Fibroblast of lung (primary cell): ENCODE measurements at places on chromosomes 3 and 15. TPM values are rescaled to one million over a fixed set of nuclear protein-coding genes. Genes with fewer than 3 reads are reported as not detected.

Gene CRYBG3
- 29.9 and 33.4 TPM in 2 replicates for total RNA-seq

Gene CP
- under 0.01 TPM in 1 of 2 replicates, not detected in the other for total RNA-seq

Gene CHCHD4
- total RNA-seq = 15.9 and 16.3 TPM in 2 replicates

Gene FOXB1
- not detected in 2 replicates for total RNA-seq

Gene FBXW12
- total RNA-seq = not detected in 2 replicates

Gene CPLX3
- not detected in 2 replicates for total RNA-seq

Gene ZNF80
- total RNA-seq = not detected in 2 replicates

Gene IMPG2
- 0.33 and 0.51 TPM in 2 replicates for total RNA-seq

Gene CHST2
- 2.6 and 3.9 TPM in 2 replicates for total RNA-seq

Gene UROC1
- total RNA-seq = not detected in 2 replicates

Gene NPAP1
- not detected in 2 replicates for total RNA-seq

Gene POLG
- total RNA-seq = 52.4 and 61.3 TPM in 2 replicates

Gene C2CD4A
- not detected in 2 replicates for total RNA-seq

Gene GORASP1
- total RNA-seq = 27.2 and 37.5 TPM in 2 replicates

Gene GALNT15
- 37.7 and 47.3 TPM in 2 replicates for total RNA-seq
